CD4-positive, alpha-beta T cell treated with Interleukin-6 at 100 ng/mL for 8 hours (primary cell): ENCODE measurements at places on chromosomes 6 and 20.

DNA sequence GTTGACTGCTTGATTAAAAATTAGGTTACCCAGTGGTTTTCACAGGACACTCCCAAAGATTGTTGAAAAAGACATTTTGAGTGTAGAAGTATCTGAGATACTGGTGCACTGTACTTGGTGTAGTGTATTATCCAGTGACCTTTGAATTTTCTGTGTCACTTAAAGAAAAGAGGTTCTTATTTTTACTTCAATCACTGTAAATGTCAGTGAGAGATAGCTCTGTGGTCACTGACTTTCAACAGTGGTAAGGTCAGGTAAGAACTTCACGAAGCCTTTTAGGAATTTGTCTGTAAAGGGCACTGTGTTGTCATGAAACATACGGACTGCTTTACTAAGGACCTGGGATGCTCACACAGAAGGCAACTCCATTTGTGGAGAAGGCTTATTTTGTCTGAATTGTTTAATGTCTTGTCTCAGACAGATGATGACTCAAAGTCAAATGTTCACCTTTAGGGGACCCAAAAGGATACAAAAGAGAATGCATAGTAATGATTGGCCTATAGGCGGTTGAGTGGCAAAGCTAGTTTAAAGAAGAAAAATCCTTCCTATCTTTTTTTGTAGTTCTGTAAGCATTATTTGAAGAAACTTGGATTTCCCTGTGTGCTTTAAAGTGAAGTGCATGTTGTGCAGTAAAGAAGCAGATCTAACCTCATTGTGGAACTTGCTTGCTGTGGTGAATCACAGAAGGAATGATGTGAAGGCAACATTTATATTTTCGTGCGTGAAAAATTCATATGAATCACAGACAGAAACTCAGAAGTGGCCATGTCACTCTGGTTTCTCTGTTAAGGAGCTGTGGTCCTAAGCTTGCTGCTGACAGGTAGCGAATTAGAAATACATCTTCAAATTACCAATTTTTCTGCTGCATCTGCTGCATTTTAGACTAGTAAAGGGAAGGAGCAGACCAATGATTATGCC, 47.3 kb downstream of the ZFAND3 start:
- DNase-seq = no peak

DNA sequence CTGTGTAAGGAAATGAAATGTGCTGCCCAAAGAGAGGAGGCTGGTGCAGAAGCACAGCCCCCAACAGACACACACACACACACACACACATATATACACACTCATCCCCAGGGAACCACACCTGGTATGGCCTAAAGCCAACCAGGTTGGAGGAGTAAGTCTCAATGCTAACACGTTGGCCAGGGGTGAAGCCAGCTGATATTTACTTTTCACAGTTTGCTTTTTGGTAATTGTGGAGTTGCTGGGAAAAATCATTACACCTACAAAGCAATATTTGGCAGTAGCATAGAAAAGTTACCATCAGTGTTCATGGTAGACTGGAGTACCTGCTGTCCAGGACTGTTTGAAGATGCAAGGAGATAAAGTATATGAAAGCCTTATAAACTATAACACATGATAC, 50.3 kb upstream of the NAA20 start:
- DNase-seq = no peak

DNA sequence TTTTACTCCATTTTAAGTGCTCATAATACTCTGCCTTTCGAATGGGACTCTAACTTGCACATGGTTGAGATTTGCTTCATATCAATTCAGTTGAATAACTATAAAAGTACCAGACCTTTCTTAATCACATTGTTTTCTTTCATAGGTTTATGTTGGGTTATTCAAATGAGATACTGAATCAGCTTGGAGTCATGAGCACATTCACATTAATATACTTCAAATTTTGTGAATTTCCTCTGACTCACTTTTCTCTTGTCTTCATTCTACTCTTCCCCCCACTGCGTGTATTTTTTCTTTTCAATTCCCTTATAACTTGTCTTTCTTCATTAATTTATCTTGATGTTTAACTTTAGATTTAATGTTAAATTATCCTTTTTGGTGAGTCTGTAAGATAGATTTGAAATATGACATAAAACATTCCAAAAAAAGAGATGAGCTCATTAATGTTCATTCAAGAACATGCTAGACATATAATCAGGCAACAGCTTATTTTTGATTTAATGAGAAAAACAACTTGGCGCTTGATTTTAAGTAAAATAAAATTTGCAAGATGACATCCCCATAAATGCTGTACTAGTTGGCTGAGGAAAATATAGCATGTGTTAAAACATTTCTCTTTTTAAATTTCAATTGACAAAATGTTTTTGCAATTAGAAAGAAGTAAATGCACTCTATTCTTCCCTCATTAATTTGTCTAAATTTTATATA, 736.0 kb downstream of the CD109 start:
- no peak for DNase-seq

GRCh38 chr20:24503352-24503931, 34.0 kb downstream of the SYNDIG1 start:
- DNase-seq = no peak

GRCh38 chr6:10582774-10583508, 61.8 kb downstream of the GCNT2 start:
- no peak for DNase-seq

DNA sequence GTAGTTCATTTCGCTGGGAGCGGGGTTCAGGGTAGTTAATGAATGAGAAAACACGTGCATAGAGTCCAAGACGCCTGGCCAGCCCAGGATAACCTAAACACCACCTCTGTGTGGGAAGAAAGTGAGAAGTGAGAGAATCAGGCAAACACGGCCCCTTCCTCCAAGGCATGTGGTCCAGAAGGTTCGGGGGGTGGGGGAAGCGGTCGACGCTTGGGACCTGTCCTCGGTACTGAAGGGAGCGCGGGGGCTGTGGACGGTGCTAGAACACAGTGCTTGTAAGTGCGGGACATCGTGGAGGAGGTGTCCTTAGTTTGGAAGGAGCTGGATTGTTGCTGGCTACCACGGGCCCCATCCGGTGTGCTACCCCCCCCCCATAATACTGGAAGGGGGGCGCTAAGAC, 1.7 kb upstream of the VSTM2L start:
- DNase-seq = no peak

DNA sequence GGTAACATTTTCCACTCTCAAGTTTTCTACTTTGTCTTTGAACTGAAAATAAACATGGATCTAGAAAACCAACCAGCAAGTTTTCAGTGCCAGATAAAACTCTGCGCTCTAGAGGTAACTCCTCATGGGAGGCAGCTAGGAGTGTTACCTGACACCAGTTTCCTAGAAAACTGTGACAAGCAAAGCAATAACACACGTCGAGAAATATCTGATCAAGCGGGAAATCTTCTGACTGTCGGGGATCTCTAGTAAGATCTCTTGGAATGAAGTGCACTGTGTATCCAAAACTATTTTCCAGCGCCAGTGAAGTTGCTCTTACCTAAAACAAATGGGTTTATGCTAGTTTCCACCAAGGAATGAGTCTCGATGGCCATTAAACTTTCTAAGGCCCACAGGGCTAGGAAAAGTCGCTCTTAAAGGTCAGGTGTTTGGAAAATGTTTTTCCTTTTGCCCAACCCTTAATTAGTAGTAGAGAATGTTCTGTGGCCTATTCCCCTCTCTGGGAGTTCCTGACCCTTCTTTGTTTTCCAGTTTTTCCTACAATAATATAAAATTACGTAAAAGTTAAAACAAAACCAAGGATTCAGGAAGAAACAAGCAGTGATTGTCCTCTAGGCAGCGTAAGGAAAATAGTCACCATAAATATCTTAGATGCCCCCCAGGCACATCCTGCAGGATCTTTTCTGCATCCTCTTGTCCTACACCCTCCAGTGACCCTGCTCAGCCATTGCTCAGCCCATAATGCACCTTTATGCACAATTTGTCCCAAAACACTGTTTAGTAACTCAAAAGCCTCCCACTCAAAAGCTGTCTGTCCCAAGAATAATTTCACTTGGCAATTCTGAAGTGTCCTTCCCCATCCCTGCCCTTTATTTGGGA, 137.7 kb upstream of the AKAP12 start:
- no peak for DNase-seq

- no peak for DNase-seq
Measured at GRCh38 chr6:64694356-64694755, 1012.7 kb downstream of the EYS start.

DNA sequence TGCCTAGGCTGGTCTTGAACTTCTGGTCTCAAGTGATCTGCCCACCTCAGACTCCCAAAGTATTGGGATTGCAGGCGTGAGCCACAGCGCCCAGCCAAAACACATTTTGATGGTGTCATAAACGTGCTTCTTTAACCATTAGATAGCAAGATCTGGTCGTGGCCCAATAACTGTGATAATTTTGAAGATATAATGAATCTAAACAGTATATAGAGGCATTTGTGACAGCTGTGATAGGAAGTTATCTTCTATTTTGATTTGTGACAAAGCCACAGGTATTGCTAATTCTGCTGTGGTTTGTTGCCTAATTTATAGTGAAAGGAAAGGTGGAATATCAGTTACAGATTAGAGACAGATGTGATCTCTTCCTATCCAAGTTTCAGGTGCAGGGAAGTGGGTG, 695 bp upstream of the OXT start:
- no peak for DNase-seq

DNA sequence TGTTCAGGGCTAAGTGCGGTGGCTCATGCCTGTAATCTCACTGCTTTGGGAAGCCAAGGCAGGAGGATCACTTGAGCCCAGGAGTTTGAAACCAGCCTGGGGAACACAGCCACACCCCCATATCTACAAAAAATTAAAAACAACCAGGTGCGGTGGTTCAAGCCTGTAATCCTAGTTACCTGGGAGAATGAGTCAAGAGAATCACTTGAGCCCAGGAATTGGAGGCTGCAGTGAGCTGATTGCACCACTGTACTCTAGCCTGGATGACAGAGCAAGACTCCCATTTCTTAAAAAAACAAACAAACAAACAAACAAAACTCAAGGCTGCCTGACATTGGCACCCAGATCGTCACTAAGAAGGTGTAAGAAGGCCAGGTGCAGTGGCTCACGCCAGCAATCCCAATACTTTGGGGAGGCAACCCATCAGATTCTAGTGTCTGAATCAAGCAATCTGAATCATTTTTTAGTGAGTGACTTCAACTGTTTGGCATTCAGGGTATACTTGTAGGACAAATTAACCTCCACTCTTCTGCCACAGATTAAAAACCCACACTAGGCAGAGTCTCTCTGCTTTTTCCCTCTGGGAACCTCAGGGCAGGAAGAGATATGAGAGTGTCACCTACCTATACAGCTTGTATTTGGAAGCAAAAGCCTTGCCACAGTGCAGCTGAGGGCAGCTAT, 6.1 kb downstream of the PLAGL2 start:
- no peak for DNase-seq

DNA sequence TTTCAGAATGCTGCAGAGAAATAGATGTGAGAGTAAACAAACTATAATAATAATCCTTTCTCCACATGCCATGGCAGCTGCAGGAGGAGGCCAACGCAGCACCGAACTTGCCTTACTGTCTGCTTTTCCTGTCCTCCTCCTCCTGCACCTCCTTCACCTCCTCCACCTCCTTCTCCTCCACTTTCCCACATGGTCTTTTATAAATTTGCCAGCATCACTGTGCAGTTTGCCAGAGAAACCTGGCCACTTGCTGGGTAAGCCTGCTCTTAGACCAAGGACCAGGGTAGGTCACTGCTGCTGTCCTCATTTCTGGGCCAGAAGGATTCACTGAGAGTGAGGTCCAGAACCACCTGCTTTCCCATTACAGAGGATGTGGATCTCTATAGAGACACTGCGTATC, 8.7 kb downstream of the SGK1 start:
- no peak for DNase-seq
